ENCODE measurements at places on chromosomes 2 and 18.

DNA sequence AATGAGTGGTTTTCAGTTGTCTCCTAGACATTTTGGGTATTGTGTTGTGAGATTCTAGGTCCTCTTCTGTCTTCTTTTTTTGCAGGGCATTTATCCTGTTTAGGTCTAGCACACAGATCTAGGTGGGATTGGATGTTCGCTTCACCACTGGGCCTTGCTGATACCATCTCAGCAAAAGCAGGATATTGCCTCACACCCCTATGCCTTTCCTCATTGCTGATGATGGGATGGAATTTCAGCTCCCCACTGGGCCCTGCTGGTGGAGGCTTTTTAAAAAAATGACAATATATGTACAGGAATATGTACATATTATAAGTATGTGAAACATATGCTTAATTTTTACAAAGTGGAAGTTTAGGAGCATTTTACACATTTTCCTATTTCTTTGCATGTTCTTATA is 5.4 kb upstream of the TOGARAM2 start:
- DNase-seq, result no peak

- no peak for DNase-seq
Observed at GRCh38 chr18:65901522-65901921, 150.7 kb downstream of the CDH7 start.

GRCh38 chr2:21379140-21379539 is 255.4 kb downstream of the TDRD15 start:
- DNase-seq, result no peak

GRCh38 chr2:205680903-205681302 is 1.4 kb upstream of the NRP2 start:
- no peak for DNase-seq

DNA sequence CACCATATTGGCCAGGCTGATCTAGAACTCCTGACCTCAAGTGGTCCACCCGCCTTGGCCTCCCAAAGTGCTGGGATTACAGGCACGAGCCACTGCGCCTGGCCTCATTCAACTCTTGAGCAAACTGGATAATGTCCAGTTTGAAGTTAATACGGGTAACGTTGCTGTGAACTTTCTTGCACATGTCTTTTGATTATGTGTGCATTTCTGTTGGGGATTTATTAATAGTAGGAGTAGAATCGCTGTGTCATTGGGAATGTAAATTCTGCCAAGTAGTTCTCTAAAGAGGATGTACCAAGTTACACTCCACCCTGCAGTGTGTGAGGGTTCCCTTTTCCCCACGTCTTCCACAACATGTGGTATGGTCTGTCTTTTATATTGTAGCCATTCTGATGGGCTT is 6.2 kb downstream of the IMPA2 start:
- DNase-seq, result no peak

DNA sequence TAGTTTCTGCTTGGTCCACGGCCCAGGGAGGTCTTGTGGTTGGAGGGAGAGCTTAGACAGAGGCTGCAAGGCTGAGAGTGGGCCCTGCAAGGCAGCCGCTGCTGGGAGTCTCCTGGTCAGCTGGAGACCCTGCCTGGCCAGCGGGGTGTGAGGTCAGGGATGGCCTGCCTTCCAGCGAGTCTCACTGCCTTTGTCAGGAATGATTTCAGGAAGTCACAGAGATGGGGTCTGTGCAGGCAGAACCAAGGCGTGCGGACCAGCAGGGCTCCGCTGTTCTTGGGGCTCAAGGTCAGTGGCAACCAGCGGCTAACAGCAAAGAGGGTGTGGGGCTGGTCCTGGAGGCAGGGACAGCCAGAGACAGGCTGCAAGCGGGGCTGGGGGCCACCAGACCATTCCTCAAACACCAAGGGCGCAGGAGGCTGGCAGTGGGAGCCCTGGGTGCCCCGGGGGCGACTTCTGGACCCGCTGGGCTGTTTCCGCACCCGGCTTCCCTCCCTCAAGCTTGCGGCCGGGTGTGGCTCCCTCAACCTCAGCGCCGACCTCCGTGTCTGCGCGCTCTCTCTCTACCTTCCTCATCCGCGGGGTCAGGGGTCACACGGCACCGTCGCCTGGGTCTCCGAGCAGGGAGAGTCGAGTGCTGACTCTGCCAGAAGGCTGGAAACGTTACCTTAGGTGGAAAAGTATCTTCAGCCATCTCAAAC is 124.5 kb upstream of the CTDP1 start:
- DNase-seq, result no peak

DNA sequence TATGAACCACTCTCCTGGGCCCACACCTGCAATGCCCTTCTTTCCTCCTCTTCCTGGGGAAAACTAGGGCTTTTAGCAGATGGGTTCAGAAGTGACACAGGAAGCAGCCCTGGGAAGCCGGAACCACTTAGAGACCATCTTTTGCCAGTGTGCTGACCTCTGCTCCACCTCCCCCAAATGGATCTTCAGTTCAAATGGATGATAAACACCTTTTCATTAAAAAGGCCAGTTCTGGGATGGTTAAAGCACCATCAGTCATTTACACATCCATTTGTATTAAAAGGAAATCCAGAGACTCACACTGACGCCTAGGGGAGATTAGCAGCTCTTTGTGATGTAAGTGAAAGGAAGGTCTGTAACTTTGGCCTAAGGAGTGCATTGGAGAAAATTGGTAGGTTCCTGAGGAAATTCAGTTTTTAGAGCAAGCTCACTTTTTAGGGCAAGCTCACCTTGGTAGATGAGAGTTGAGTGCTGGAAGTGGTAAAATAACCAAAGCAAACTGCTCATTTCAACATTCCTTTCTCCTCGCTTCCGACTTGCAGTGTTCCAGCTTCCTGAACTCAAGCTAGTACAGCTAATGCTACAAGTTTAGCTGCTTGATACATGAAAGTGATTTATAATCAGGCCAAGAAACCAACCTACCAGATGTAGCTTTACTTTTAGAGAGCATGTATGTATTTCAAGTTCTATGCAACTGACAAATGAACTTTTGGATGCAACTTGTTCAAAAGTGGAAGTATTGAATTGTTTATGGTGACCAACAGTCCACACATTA is 47.7 kb downstream of the ACTR2 start:
- DNase-seq, result no peak

- DNase-seq, result no peak
Observed at GRCh38 chr18:66523219-66523991, 80.5 kb downstream of the CDH19 start.

DNA sequence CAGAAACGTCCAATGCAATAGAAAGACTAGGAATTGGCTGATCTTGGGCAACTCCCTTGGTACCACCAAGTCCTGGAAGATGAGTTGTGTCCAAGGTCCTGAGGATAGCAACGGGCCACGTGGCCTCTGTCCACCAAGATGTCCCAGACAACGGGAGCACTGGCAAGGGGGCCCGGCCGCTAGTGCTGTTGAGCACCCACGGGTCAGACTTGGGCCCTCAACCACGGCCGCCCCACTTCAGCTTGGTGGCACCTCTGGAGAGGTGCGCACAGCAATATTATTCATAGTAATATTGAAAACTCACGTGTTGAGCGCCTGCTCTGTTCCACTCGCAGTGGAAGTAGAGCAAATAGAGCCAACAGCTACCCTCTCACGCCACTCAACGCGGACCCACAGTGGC is 19.0 kb downstream of the PASK start:
- DNase-seq, result no peak

GRCh38 chr2:238425979-238426567 is 654 bp upstream of the ASB1 start:
- no peak for DNase-seq

DNA sequence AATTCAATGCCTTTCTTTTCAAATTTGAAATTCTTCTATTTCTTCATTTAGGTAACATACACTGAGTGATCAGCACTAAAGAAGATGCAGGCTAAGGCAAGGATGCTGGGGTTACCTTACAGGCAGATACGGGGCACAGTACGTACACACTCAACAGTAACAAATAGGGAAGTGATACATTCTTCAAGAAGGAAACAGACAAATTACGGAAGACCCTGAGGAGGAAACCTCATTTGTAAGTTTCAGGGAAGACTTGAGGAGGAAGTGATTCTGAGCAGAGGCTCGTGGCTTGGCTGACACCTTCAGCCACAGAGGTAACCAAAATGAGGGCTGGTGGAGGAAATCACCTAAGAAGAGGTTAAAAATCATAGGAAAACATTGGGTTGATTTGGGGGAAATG is 1108.3 kb upstream of the KLHL29 start:
- no peak for DNase-seq
